ENCODE measurements at places on chromosomes 1 and 21.

DNA sequence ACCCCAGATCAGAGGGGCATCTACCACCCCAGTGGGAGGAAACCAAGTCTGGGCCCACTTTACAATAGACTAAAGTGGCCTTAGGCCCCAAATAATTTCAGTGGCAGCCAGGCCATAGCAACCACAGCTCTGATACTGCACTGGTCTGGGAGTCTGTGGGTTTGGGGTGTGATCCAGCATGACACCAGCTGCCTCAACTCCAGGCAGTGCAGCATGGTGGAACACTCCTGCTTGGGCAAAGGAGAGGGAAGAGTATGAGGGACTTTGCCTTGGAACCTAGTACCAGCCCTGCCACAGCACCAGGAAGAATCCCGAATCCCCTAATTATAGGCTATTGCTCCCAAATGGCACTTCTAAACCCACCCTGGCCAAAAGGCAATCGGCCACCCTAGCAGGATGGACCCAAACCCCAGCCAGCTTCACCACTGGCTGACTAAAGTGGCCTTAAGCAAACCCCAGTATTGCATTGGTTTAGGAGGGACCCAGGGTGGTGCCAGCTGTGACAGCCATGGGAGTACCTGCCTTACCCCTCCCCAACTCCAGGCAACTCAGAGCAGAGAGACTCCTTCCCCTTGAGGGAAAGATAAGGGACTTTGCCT is 47.1 kb downstream of the PACC1 start:
- DNase-seq, result no peak

GRCh38 chr1:243959998-243960397 is 91.1 kb upstream of the ZBTB18 start:
- no peak for DNase-seq

DNA sequence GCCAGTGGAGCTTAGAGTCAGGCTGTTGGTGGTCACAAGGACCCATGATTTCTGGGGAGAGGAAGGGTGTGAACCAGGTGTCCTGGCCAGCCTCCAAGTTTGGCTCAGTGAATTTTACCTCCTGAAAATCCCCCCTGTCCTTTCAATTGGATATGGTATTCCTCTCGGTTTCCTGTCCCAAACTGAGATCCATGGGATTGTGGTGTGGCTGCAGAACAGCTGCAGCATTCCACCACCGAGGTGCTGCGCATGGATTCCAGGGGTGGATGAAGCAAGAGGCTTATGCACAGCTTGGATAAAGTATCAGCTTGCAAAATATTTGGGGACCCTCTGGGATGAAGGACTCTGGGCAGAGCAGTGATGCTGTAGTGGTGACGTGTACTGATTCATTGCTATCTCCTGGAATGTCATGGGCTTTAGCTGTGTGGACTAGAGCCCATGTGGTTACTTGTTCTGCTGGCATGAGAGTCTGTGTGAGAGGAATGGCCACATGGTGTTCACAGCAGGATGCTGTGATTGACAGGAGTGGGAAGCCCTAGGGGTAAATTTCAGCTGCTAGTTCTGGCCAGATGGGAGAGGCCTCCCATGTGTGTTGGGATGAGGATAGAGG is 148.7 kb upstream of the SPAG17 start:
- DNase-seq, result no peak

DNA sequence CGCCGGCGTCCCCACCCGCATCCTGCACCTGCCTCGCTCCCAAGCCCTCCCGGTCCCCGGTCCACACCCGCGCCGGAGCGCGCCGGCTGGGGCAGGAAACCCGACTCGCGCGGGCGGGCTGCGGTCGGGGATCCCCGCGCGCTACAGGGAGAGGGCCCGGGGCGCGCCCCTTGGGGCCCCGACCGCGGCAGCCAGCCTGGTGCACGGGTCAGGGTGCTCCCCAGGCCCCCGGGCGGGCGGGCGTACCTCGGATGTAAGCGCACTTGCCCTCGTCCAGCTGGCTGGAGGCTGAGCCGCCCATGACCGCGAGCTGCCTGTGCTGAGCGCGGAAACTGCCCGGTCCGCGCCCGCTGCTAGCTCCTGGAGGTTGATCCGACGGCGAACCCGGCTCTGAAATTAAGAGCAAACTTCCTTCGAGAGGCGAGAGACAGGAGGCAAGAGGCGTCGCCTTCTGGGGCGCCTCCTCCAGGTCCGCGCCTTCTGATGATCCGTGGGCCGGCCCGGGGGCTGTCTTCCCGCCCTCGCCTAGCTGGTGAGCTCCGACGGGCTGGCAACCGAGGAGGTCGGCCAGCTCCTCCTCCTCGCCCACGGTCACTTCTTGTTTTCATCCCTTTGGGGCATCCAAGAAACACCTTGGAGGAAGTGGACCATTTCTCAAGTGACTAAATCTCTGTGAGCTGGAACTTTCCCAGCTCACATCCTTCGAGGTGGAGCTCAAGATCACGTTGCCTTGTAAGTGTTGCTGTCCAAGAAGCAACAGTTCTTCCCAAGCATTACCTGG is at the start of gene NIBAN1:
NIBAN1 (minus strand) TSS at position 453 of the 781 bp plus-strand sequence; CDS start at position 301, 152 bp downstream.
- no peak for DNase-seq

GRCh38 chr1:98057236-98057910 is 136.5 kb upstream of the DPYD start:
- no peak for DNase-seq

- no peak for DNase-seq
Observed at GRCh38 chr1:44604157-44604955, 69.9 kb downstream of the TMEM53 start.

- DNase-seq, result no peak
Observed at GRCh38 chr1:195894411-195894810, 713.8 kb downstream of the KCNT2 start.

GRCh38 chr1:236066054-236066453 is 1.2 kb upstream of the NID1 start:
- DNase-seq, result no peak

GRCh38 chr1:19436716-19437476 is 48.4 kb downstream of the CAPZB start:
- peak; percentile 71 for DNase-seq

DNA sequence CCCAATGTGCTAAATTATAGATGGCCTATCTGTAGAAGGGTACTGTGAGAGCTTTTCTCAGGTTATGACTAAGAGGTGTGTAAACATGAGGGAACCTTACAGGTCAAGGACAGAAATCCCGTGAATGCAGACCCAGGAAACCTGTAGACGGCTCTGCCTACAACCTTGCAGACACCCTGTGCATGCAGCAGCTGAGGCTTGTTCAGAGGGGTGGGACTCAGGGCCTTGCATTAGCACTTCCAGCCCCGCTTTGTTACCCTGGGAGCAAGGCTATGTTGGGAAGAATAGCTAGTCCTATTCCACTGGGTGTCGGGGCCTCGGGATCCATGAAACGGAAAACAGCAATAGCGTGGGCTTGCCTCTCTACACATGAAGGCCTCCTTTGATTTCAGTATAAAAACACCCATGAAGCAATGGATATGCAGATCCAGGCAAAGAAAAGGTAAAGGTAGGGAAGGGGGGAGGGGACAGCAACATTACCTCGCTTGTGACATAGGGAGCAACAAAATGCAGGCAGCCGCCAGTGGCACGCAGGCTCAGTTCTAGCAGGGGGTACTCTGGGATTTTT is 9.5 kb upstream of the NDUFS5 start:
- peak; percentile 16 for DNase-seq

DNA sequence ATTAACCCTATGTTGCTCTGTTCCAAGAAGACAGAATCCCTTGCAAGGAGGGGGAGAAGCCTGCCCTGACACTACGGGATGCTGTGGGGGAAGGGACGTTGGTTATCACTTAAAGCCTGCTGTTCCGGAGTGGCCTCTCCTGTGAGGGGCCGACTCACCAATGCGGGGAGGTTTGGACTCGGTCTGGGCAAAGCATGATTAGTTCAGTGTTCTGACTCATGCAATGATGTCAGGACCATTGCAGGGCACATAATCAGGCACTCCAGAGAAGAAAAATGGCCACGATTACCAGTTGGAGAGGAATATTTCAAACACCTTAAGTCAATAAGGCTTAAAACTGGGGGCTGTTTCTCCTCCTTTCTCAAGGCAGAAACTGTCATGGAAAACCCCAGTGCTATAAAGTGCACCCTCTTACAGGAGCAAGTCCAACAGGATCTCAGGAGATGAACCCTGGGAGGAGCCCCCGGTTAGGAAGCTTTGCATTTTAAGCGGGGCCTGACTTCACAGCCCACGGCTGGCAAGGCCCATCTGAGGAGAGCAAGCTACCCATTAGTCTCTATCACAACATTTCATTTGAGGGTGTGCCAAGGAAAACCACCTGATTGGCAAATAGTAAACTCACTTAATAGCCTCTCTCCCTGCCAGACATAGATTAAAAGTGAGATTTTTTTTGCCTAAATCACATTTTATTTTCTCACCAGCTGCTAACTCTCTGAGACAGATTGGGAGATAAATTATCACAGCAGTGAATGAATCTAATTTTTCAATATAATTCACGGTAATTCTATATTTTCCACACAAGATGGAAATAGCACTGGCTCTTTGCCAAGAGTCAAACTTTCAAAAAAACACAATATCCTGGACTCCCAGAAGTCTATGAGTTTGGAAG is 202.5 kb downstream of the C1orf94 start:
- DNase-seq, result no peak

- DNase-seq, result no peak
Observed at GRCh38 chr1:186210258-186210657, 164.8 kb downstream of the TPR start.

DNA sequence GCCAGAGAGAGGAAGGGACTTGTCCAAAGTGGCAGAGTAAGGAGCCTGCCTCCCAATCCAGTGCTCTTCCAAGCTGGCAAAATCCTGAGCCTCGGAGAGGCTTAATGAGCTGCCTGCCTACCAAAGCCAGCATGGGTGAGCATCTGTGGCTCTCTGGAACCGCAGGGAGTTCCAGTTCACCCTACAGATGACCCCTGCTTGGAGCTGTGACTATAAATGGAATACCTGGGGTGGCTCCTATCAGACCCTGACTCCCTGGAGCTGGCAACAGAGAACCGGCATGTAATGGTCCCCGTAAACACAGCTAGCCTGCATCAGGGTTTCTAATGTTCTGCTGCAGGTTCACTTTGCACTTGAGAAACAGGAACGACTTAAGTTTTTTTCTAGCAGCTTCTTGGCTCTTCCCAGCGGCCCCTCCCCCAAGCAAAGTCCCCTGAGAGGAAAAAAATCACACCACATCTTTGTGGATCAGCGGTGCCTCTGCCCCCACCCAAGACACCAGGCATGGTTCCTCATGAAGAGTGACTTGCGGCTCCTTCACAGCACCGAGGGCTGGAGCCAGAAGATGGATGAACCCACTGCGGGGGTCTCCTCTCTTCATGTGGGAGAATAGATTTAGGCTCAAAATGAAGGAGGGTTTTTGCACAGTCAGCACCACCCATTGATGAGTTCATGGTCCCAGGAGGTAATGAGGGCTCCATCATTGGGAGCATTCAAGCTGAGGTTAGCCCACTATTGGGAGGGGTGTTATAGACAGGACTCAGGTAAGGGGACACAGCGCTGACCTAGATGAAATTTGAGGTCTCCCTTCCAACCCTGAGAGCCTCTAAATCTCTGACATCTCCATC is 79.0 kb downstream of the SYT2 start:
- DNase-seq, result no peak

DNA sequence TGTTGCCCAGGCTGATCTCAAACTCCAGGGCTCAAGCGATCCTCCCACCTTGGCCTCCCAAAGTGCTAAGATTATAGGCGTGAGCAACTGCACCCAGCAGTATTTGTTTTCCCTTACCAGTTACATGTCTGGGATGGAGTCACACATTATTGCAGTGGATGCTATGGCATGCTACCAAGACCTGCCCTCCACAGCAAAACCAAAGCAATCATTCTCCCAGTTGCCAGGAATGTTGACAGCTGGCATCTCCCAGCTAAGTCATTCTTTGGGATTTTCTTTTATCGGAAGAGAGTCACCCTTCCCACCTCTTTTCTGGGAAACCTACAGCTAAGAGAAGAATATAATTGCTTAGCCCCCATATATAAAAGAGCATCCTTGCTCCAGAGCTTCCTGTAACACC is 49.4 kb upstream of the RGS7 start:
- no peak for DNase-seq

- DNase-seq, result no peak
Observed at GRCh38 chr1:39654291-39654690, 14.8 kb upstream of the HEYL start.

GRCh38 chr21:8991088-8991907 is 1530.1 kb upstream of the TPTE start:
- DNase-seq, result no peak

- no peak for DNase-seq
Observed at GRCh38 chr1:203453616-203454015, 22.0 kb upstream of the PRELP start.

DNA sequence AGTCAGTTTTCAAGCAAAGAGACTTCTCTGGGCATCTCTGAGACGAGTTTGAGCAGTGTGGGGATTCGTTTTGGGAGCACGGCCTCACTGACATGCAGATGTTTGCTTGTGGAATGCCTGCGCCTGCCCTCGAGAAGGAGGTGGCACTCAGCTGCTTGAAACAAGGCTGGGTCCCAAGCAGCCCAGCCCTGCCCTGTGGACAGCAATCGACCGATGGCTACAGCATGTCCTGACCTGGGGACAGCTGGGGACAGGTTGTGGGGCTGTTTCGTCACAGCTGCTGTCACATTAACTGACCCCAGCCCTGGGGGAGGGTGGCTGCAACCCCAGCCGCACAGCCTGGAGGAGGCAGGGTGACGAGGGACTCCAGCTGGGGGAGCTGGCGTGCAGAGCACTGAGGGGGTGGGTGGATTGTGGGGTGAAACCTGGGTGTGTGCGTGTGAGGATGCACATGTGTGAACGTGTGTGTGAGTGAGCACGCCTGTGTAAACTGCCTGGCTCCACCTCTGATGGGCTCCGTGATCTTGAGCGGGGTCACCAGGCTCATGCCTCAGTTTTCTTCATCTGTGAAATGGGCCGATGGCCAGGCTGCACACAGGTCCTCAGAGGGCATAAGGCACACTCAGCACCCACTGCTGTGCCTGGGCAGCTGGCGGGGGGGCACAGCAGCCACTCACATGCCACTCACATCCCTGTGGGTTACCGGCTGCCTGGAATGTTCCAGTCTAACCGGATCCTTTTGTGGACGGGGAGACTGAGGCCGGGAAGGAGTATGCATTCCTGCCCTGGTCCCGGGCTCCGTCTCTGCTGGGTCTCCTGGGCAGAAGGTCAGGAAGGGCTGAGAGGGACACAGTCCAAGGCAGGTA is 49.3 kb downstream of the COL18A1 start:
- DNase-seq, result peak; percentile 78

DNA sequence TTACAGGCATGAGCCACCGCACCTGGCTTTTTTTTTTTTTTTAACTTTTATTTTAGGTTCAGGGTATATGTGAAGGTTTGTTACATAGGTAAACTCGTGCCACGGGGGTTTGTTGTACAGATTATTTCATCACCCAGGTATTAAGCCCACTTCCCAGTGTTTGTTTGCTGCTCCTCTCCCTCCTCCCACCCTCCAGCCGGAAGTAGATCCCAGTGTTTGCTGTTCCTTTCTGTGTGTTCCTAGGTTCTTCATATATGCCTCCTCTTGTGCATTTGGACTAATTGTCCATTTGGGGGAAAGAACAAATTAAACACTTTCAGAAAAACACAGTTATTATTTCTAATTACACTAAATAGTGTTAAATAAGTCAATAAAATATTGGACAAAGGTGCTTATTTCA is 1.1 kb upstream of the SLC2A7 start:
- DNase-seq, result no peak

DNA sequence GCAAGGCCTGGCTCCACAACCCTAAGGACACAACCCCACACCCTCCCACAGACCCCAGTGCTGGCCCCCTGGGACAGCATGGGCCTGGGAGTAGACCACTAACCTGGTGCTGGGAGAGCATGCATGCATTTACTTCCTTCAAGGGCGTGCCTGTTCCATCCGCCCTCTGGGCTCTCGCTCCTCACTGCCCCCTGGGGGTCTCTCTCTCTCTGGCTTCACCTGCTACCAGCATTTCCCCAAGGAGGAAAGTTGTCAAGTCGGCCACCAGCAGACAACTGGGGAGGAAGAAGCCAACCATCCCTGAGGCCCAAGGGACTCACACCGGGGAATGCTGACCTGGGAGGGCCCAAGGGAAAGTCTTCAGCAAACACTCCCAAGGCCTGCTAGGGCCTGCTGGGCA is 6.5 kb downstream of the LRP8 start:
- DNase-seq, result peak; percentile 48

Measured in HuH-7 (cell line).